ENCODE measurements at places on chromosomes 3 and 15.

DNA sequence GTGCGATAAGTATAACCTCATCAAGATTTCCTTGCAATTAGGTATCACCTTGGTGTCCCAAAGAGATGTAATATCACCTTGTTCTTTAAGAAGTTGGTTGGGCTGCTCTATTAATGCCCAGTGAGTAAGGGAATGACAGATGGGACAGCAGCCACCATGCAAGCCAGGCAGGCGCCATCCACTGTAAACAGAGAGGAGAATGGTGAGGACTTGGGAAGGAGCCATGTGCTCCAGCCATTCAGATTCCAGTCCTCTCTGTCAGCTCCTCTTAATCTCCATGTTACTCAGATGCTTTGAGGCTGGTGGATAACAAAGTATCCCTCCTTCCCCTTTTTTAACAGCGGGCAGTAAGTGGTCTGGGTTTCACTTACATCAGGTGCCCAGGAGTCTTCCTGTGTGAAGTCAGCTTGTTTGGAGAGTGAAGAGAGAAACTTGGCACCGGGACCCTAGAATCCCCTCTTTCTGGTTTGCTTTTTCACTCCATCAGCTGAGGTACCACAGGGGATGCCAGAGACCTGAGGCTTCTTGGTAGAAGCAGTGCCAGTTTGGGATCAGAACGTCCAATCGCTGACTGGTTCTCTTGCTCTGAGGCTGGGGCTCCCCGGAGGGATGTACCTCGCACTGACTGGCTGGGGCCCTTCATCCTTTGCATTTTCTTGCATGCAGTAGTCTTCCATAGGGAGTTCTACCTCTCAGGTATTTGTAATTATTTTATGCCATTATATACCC is 29.5 kb downstream of the SLCO3A1 start:
- peak; percentile 29 for DNase-seq

DNA sequence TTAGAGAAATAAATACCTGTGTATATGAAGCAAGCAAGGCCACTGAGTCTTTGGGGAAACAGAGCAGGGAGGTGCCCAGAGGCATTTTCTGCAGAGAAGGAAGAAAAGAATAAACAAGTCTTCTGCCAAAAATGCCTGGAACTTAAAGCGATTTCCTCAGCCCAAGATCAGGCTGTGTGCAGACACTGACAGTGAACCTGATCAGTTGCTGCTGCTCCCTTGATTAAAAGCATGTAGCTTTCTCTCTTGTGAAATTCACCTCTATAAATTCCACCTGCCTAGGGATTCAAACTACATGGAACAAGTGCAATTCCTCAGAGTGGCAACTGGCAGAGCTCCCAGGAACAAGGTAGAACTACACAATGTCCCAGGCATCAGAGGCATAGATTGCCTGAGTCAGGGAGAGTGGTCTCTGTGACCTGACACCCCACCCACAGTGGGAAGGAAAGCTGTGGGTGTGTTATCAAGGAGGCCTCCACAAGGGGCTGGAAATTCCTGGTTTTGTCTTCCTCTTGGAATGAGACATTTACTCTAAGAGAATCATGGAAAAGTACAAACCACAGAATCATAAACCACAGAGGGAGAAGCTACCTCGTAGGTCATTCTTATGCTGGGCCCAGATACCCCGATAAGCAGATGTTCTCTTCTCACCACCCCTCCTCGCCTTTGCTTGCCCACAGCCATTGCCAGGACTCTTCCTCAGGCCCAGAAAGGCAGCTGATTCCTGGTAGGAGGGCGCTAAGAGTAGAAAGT is 1.8 kb upstream of the ZBTB38 start:
- peak; percentile 79 for DNase-seq

GRCh38 chr3:110623571-110623970 is 448.0 kb upstream of the NECTIN3 start:
- no peak for DNase-seq

DNA sequence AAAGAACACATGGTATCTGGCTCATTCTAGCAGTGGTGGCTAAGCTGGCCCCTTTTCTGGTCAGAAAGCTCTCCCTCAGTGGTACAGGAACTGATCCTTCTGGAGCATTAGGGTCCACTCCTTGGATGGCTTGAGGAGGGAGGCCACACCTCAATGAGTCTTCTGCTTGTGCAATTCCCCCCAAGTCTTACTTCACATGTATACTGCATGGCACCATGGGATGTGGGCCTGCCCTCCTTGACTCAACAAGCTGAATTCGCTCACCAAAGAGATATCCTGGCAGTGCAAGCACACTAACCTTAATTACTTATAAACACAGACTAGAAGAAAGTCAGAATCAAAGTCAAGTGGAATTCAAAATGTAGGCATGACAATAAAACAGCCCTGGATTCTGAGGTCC is 133.8 kb upstream of the SLC2A2 start:
- DNase-seq, result no peak

GRCh38 chr3:79421273-79421672 is 346.5 kb downstream of the ROBO1 start:
- no peak for DNase-seq

DNA sequence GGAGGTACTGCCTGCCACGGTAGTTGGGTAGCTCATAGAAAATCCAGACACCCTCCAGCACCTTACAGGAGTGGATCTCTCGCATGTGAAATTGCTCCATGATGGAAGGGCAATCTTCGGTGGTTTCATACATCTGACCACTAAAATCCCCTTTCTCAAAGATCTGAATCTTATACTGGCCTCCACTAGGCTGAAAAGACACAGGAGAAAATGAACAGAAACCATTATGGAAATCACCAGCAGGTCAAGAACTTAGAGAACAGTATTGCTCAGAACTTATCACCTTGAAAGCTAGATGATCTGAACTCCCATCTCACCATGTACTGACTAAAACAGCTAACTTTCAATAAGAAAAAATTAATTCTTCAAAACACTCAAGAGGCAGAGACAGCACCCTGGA is 5.4 kb downstream of the CRYGS start:
- no peak for DNase-seq

GRCh38 chr3:64496786-64497490 is 190.9 kb downstream of the ADAMTS9 start:
- no peak for DNase-seq

- DNase-seq, result no peak
These were observed 36.8 kb downstream of the HGD start for GRCh38 chr3:120645083-120645845.

GRCh38 chr3:124939661-124940060 is 5.1 kb upstream of the MUC13 start:
- no peak for DNase-seq

DNA sequence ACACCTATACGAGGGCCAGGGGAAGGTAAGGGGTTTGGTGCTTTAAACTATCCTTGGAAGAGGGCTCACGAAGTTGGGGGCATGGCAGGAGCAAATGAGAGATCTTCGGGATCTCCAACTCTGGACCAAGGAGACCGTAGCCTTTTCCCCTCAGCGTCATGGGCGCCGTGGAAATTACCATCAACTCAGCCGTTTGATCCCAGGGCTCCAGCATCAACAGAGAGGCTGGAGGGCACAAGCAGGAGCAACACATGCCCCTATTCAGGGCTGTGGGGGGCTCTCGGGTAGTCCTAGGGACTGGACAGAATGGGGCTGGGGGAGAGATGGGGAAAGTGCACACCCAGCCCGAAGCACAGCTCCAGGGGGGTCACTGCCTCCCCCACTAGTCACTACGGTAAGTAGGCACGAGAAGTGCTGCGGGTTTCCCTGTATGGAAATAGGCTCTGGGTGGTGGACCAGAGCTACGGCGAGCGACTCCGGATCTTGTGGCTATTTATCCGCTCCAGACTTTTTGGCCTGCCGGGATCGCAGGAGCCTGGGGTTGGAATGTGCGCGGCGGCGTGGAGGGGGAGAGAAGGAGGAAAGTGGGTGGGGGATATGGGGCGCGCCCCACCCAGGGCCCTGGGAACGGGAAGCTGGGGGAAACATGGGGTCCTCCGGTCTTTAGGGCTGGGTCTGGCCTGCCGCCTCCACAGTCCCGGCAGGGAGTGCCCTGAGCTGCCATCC is 539 bp upstream of the LAMB2 start:
- no peak for DNase-seq

- no peak for DNase-seq
These were observed 59.5 kb upstream of the TMEM115 start for GRCh38 chr3:50418850-50419249.

DNA sequence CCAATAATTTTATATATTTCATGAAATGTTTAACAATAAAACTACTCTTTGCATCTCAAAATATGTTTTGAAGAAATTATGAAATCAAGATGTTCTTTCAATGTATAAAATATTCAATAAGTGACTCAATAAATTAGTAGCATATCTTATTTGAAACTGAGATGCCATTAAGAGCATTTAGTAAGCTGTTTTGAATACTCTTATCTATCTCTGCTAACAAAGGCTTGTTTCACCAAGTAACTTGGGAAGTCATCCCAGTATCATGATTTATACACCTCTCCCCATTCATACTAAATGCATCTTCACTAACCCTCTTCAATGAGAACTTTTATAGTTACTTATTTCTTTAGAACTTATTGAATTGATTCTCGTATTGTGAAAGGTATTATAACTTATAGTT is 43.1 kb downstream of the TNIK start:
- DNase-seq, result no peak

- DNase-seq, result no peak
These were observed 81.6 kb downstream of the ST6GAL1 start for GRCh38 chr3:187011915-187012314.

DNA sequence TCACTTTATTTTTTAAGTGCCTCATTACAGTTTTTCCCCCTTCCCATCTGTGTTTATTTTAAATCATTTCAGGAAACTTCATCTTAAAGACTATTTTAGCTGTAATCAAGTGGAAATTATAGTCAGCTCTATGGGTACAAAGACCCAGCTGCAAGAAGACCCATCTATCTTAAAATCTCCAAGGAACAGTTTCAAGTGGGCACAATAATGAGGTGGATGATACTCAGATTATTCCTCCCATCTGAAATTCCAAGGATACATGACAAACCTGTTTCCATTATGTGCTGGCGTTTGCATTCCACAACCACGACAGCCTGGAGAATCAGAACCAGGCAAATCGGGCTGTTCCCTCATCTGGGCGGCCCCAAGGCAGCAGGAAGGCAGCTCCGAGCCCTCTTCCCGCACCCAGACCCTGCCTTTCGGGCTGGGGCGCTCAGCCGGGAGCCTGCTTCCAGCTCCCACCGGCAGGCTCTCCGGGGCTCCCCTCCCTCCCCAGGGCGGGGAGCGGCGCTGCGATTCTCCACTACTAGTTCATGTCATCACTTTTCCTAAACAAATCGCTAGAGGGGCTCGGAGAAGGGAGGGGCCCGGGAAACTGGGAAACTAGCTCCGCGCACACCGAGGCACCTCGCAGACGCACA is at the start of gene MGLL:
MGLL (minus strand) TSS at position 475 of the 641 bp plus-strand sequence; CDS start at position 278, 197 bp downstream.
- DNase-seq, result no peak

GRCh38 chr3:135368316-135368715 is 573.3 kb downstream of the EPHB1 start:
- no peak for DNase-seq

- no peak for DNase-seq
These were observed 9.2 kb downstream of the SNAP23 start for GRCh38 chr15:42504631-42505030.

DNA sequence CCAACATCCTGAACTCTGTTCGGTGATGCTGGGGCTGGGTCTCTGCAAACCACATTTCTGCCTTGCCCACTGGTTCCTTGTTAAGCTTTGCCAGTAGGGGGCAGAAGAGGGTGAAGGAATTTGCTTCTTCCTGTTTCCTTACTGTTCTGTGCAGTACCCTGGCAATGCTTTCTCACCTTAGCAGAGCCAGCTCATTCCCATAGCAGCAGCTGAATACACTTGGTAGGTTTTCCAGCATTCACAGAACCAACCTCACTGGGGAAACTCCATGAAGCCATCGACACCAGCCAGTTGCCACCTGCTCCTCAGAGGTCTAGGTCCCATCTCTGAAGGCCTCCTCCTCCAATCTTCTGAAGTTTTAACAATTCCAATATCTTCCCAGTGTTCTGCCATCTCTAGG is 308.4 kb downstream of the PDCD6IP start:
- no peak for DNase-seq

GRCh38 chr3:188683032-188683521 is 488.7 kb upstream of the TPRG1 start:
- DNase-seq, result no peak

- no peak for DNase-seq
These were observed 41.8 kb downstream of the SERPINI1 start for GRCh38 chr3:167777356-167777755.

GRCh38 chr3:108091498-108092250 is 843 bp upstream of the CD47 start:
- no peak for DNase-seq

GRCh38 chr15:96121086-96121920 is 209.2 kb upstream of the NR2F2 start:
- no peak for DNase-seq

GRCh38 chr3:151327571-151328198 is 1.7 kb downstream of the P2RY13 start:
- no peak for DNase-seq

GRCh38 chr3:37943126-37943525 is 47.5 kb upstream of the VILL start:
- no peak for DNase-seq

- no peak for DNase-seq
These were observed 52.0 kb downstream of the LPP start for GRCh38 chr3:188205992-188206416.

DNA sequence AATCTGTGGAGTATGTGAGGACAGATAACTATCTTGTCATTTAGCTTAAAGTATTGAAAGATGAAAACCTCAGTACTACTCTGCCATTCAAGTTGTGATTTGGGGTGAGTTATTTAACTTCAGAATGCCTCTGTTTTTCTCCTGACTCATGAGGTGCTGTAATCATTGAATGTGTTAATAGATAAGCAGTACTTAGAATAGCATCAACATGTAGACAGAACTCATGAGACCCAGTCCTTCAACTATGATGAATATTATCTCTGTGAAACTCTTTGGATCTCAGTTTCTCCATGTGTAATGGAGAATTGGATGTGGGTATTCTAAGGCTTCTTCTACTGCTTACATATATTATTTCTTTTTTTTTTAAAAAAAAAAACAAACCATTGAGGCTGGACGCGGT is 431.4 kb downstream of the GRM7 start:
- DNase-seq, result no peak

- no peak for DNase-seq
These were observed 62.7 kb upstream of the CD47 start for GRCh38 chr3:108153451-108153981.

DNA sequence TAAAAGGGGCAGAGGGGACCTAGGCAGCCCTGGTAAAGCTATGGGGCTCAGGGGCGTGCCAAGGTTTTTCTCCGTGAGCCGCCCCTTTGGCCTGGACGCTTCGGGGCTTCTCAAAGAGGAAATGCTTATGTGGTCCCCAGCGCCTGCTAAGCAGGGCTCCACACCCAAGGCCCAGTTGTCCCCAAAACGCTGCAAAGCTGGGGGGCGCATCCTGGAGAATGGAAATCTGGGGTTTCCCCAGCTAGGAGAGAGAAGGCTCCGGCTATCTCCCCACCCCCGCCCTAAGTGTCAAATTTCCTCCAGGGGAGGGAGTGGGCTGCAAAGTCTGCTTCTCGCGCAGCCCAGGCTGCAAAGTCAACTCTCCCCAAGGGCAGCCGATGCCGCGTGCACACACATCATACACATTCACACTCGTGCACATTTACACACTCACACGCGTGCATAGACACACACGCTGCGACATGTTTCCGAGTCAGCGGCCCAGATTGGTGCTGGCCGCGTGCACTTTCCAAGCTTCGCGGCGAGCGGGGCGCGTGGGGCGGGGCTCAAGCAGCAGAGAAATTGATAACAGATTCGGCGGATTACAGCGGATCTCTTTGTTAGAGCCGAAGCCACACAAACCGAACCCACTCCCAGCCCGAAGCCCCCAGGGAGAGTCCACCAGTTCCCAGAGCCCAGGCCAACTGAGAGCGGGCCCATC is 4.5 kb downstream of the WNT5A start:
- DNase-seq, result no peak

GRCh38 chr3:126378341-126378751 is 16.4 kb upstream of the CFAP100 start:
- DNase-seq, result no peak
